ENCODE measurements at places on chromosomes 6 and 20.

GRCh38 chr6:130725551-130725950 lies 101.7 kb upstream of the SMLR1 start:
- DNase-seq, result no peak

- peak; percentile 1 for DNase-seq
Measured at GRCh38 chr20:21099751-21100577, 6.2 kb downstream of the LINC00237 start.

- peak; percentile 86 for DNase-seq
Measured at GRCh38 chr6:10403385-10404106, 11.3 kb downstream of the TFAP2A start.

DNA sequence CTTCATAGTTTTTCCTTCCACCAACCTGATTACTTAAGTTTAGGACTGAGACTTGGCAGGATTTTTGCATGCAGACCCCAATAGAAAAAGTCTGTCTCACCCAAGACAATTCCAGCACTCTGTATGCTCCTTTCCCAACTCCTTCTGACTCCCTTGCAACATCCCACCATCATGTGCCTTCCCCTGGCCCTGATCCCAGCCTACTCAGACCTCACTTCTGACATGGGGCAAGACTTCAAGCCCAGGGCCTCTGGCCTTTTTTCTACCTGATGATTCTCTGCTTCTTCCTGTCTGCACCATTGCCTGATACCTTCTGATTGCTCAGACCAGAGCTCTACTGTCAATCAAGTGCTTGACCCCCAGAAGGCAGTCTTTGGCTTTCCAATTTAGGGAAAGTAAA lies 96.6 kb downstream of the HAO1 start:
- peak; percentile 57 for DNase-seq

GRCh38 chr6:22029171-22029570 lies 267.7 kb downstream of the PRL start:
- DNase-seq, result peak; percentile 44

DNA sequence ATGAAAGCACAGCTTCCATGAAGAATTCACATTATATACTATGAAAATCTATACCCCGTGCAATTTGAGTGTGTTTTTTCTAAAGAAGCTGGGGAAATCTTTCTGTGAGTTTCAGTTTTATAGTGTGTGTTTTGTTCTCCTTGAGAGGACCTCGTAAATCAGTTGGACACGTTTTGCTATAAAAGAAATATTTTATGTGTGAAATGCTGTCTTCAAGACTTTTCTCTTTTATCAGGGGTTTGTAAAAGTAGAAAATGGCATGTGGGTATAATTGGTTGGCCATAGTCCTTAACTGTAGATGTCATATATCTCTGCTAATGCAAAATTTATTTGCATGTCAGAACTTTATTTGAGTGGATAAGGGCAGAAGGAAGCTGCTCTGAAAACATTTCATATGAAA lies 186.2 kb downstream of the CDH4 start:
- no peak for DNase-seq

- no peak for DNase-seq
Measured at GRCh38 chr6:110812719-110813118, 2.5 kb downstream of the CDK19 start.

- peak; percentile 7 for DNase-seq
Measured at GRCh38 chr6:14511061-14511586, 393.6 kb downstream of the CD83 start.

DNA sequence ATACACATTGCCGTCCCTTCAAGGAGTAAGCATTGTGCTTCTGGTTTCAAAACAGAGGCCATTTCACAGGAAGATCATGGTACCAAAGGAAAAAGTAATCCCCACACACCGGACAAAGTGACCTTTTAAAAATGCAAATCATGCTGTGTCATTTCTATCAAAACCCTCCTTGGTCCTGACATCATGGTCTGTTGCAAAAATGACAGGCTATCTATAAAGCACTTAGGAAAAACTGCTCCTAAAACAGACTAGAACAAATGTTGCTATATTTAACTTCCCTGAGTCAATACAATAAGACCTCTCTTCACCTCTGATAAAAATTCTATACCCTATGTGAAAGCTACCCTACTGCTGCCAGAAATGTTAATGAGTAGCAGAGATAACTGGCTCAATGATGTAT lies 353.6 kb upstream of the RUNX2 start:
- DNase-seq, result no peak

- DNase-seq, result no peak
Measured at GRCh38 chr6:125753937-125754259, 4.5 kb downstream of the HEY2 start.

DNA sequence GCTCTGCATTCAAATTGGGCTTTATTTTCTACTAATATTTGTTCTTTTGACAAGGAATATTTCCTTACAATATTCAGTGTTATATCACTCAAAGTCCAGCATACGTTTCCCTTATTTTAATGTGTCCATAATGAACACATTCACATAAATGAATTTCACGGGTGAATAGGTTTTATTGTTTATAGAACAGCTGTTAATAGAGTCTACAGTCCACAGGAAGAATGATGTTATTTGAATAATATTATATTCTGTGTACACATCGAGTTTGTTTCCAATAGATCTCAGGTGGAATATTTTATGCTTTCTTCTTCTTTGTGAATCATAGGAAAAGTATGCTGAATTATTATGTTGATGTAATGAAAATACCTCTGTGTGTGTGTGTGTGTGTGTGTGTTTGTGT lies 582.4 kb downstream of the CDH26 start:
- DNase-seq, result no peak

DNA sequence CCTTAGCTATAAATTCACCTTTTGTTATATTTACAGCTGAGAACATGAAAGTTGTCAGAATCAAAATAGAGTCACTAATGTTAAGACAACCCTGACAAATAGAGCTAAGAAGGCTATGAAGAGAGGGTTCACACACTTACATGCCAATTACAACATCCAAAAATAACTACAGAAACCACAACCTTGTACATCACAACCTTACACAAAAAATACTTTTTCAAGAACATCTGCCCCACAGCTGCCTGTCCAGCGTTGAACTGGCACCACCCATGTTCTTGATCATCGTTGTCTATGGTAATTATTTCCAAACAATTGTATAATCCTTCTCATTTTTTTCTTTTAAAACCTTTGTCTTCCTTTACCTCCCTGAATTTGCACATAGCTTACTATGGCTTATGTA lies 231.2 kb upstream of the FKBP1C start:
- DNase-seq, result no peak

GRCh38 chr20:17511401-17511800 lies 19.8 kb downstream of the BFSP1 start:
- no peak for DNase-seq

- no peak for DNase-seq
Measured at GRCh38 chr6:143629104-143630080, 48.4 kb upstream of the PHACTR2 start.

Measured in adipocyte (in vitro differentiated cells).